ENCODE measurements at places on chromosomes 6 and 20. TPM values are rescaled to one million over a fixed set of nuclear protein-coding genes. Genes with fewer than 3 reads are reported as not detected.

The PSORS1C2 gene
- not detected for total RNA-seq

The CLPSL1 gene
- total RNA-seq: not detected

The KHDC1 gene
- 2.1 TPM for total RNA-seq

The SEMG1 gene
- not detected for total RNA-seq

The SALL4 gene
- 2.3 TPM for total RNA-seq

The PRR18 gene
- not detected for total RNA-seq

The GATA5 gene
- not detected for total RNA-seq

The C2 gene
- total RNA-seq: not detected
